NCI-H1694 (cell line): ENCODE measurements at places on chromosomes 7 and 10.

DNA sequence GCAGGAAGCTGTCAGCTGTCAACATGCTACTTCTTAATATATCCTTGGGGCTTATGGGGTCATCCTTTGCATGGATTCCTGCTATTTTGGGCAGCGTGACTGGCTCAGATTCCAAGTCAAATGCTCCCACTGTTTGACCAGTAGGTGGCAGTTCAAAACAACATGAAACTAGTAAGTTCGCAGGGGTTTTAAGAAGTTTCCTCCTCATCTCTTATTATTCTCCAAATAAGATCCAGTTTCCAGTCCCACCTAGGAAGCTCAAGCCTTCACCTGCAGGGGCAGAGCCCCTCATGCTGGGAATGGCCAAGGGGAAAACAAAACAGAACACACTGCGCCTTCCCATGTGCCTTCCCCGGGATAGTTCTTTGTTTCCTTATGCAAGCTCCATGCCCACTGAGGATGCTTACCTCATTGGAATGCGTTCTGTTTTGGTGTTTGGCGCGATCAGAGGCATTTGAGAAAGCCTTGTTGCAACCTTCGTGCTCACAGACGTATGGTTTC, 259.8 kb downstream of the GLI3 start:
- no peak for DNase-seq

DNA sequence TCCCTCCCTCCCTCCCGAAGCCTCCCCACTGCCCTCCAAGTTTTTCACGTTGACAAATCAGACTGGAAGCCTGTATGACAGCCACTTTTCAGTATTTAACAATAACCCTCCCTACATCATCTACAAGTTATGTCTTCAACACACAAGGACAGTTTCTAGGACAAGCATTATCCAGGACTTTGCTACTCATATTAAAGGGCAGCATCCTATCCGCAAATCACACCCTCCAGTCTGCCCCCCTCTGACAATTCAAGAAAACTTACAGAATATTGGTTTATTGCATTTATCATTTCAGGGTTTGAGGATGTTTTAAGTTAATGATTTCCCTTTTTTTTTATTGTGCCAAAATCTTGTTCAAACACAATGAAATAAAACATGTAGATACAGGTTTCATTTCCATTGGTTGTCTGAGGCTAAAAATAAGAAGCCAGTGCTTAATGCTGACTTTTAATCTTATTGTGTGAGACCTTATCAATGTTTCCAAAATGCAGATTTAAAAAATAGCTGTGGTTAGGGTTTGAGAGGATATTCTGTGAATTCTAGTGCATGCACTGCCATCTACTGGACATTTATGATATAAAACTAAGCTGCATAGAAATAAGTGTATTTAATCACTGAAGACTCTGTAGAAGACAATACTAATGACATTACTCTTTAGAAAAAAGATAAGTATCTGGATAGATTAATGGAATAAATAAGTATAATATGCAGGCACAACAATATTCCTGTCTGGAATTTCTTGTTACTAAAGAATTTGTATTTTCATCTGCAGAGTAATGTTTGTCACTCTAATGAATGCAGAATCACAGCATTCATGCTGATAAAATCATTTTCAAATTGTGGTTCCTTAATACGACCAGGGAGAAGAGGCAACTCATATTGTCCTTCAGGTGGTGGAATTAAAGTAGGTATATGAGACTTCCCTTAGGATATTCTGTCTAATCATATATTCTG, 64.1 kb downstream of the CAV1 start:
- peak; percentile 79 for DNase-seq

- DNase-seq: no peak
These were observed 56.4 kb upstream of the CAV2 start for GRCh38 chr7:116443101-116443523.

DNA sequence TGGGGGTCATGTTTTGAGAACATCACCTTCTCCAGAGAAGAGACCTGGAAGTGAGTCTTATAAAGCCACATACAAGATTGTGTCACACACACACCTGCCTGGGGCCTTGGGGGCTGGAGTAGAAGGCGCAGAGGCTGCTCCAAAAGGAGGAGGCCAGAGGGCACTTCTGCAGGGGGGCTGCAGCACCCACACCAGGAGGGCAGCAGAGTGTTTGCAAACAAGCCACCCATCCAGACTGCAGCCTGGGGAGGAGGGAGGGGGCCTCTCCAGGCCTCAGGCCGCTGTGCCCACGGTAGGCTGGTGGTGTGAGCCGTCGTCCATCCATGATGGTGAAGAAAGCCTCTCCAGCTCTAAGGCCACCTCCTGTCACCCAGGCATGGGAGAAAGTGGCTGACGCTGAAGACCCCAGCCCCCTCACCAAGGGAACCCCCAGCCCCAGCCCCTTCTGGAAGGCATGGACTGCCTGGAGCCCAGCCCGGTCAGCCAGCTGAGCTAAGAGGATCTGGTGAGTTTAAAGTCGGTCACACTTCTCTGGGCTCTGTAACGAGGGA, 77.5 kb downstream of the FOXL3 start:
- no peak for DNase-seq

- DNase-seq: no peak
These were observed 27.1 kb upstream of the CC2D2B start for GRCh38 chr10:95880704-95881103.

- no peak for DNase-seq
These were observed 918 bp downstream of the PILRB start for GRCh38 chr7:100358857-100359212.

- DNase-seq: no peak
These were observed 688 bp downstream of the PTN start for GRCh38 chr7:137342828-137343261.
